ENCODE measurements at places on chromosomes 3 and 15. TPM values are rescaled to one million over a fixed set of nuclear protein-coding genes. Genes with fewer than 3 reads are reported as not detected.

GRCh38 chr3:159829539-159830227, 159.0 kb upstream of the IL12A start:
- DNase-seq, result no peak

- no peak for DNase-seq
These were observed 11.9 kb upstream of the ARHGEF3 start for GRCh38 chr3:56813653-56813960.

DNA sequence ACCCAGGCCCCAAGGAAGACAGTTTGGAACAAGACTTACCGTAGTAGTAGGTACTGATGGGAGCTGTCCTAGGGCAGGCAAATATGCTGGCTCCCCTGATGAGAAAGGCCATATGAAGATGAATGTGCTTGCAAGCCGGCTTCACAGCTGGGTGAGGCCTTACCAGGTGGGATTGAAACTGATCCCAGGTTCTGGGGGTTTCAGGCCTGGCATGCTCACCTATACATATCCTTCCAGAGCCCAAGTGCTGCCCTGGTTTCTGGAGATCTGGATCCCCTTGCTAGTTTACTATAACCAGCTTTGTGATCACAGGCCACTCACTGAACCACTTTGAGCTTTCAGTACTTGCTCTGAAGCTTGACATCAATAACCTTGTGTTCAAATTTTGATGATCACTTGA, 274.3 kb downstream of the EPHB1 start:
- no peak for DNase-seq

DNA sequence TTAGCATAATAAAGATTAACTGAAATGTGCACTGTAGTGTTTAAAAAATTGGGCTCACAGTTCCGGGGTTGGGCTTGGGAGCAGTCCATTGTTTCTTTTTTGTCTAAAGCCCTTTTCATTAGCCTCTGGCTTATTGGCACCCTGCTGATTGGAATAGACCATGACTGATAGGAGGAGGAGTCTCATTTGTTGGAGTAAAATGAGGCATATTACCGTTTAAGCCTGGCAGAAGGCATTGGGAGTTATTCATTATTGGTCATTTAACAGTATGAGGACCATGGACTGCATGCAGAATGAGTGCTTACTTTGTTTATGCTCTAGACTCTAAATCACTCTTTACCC, 139.0 kb upstream of the CGNL1 start:
- DNase-seq, result no peak

DNA sequence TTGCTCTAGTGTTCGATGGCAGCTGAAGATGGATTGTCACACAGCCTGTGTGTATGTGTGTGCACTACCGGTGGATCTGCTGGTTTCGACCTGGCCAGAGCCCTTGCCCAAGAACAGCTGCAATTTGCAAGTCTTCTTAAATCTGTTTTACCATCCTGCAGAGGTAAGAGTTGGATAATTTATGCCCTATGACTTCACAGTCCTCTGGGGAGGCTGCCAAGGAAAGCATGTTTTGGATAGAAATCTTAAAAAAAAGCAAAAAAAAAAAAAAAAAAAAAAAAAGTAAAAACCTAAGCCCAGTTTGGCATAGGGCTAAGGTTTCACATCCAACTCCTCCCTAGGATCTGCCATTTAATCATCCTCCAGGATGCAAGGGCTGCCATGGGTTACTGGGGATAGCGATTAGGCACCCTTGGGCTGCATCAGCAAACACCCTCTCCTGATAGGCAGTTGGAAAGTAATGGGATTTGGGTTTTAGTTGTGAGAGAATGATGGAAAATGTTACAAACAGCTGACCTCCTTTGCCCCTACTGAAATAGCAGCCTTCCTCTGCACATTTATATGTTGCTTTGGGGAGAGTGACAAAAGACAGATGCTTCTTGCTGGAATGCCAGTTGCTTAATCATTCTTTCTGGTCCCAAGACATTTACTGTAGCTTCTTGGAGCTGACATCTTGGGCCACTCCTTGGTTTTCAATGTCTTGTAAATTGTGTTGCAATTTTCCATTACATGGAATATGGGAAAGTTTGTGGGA, 35.4 kb downstream of the CD200R1L start:
- DNase-seq, result no peak

- DNase-seq, result no peak
These were observed 191.6 kb upstream of the MEIS2 start for GRCh38 chr15:37291920-37292319.

DNA sequence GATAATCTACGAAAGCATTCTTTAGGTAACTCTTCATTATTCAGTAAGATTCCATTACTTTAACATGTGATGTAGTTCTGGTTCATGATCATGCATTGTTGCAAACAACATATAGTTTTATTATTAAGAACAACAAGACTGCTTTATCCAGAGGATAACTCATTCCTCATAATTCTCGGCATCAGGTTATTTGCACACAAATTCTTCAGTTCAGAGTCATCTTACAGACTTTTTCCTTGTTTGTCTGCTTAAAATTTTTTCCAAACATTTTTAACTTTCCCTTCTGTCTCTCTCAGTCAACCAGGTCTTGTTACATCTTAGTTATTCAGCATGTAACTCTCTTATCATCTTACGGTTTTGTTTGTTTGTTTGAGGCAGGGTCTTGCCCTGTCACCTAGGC, 60.1 kb downstream of the VGLL3 start:
- no peak for DNase-seq

GRCh38 chr3:172546628-172547214, 23.5 kb upstream of the TNFSF10 start:
- no peak for DNase-seq

DNA sequence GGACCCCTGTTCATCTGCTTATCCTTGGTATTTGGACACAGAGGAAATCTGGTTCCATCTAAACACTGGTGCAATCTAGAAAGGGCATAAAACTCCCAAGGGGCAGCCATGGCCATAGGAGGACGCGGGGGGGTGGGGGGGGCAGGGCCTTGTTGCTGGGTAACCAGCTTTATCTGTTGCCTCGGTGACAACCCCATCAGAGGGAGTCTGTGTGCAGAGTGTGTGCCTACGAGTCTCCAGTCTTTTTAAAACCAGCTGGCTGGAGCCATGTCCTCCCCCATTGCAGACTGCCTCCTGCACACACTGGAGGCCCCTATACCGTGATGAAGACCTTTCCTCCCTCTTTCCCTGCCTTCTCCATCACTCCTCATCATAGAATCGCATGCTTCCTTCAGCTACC, 26.4 kb upstream of the CORO2B start:
- DNase-seq, result no peak

DNA sequence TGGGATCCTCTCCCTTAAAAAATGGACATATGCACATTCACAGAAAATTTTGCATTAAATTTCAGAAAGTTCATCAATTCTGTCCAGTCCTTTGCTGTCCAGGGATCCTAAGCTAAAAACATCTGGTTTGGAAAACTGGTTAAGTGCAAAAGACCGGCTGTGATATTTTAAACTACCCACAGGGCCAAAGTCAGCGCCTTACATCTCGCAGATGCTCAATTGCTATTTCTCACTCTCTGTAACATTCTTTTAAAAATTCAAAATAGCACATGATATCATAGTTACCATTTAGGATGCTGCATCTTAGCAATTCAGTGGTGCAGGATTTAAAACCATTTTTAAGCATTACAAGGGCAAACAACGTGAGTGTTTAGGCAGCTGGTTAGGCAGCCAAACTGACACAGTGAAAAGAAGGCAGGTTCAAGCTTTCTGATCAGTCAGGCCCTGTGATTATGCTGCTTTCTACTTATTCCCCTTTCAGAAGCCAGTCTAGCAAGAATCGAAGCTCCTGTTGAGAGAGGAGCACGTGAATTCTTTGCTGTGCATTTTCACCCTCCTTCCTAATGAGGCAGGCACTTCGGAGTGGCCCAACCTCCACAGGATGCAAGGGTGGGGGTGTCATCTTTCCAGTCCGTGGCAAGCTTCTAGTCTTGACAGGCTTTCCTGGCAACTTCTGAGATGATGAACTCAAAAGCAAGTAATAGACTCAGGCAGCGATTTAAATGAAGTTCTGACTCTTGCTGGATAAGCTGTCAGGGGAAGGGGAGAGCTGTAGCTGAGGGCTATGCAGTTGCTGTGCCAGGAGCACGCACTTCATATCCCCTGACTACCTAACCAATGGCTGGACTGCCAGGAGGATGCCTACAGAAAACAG, 8.8 kb downstream of the PRICKLE2 start:
- DNase-seq, result peak; percentile 32

DNA sequence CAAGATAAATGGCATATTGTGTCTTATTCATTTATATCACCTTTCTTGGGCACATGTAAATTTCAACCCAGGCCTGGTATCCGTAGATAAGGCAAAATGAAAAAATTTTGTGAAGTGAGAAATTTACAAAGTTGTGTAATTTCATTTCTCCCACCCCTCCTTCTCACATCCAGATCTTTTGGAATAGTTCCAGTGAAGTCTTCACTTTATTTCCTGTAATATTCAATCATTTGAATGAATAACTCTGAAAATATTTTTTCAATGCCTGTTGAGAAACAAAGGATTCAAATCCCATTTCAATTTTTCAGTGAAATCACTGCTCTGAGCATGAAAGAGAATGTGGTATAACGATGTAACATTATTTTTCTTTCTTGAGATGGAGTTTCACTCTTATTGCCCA, 53.4 kb downstream of the BTLA start:
- no peak for DNase-seq

DNA sequence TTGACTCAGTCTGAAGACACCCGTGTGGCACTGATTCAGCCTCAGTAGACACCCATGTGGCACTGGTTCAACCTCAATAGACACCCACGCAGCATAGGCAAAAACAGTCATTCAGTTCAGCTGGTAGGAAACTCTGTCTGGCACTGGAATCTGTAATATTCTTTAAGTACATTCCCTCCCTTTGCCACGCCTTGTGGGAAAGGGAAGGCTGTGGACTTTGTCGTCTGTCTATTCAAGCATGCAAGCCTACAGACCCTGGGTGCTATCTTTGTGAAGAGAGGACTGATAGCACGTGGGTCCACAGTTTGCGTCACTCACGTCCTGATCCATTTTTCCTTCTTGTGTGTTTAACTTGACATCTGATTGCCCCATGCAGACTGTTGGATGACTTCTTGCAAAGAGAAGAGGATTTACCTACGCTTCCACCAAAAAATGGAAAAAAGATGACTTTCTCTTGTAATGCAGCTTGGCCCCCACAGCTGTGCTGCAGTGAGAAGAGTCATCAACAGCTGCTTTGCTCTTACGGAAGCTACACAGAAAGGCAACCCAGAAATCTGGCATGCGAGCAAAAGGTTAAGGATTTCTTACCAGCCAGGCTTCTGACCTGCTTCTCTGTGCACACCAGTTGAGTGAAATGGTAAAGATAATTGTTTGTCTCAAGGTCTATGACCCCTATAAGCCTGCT, 278.1 kb downstream of the ULK4 start:
- no peak for DNase-seq

DNA sequence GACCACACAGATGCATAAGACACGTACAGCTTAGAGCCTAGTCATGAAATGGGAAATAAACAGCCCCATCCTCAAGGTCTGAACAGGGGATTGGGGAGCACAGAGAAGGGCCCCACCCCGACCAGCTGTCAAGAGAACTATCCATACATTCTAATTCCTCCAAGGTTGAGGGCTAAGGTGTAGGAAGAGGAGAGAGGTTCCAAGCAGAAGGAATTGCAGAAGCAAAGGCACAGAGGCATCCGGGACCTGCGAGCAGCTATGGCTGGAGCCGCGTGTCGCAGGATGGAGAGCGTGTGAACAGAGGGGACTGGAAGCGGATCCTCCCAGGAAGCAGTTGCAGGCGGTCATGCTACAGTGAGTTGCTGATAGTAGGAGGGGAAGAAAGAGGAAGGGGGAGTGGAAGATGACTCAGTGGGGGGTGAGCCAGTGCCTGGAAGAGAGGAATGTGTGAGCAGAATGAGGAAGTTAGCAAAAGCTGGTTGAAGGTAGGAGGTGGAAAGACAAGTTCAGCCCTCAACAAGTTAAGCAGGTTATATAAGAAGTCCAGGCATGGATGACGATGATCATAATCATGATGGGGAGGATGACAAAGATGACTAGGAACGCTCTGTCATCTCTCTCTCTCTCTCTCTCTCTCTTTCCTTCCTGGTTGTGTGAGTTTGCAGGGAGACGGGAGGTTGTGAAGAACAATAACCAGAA, 89.7 kb downstream of the LIPC start:
- peak; percentile 61 for DNase-seq

- no peak for DNase-seq
These were observed 5.7 kb upstream of the ARL14 start for GRCh38 chr3:160671231-160671630.

GRCh38 chr15:91704343-91704742, 149.2 kb upstream of the SLCO3A1 start:
- no peak for DNase-seq

- no peak for DNase-seq
These were observed 41.5 kb downstream of the PLSCR4 start for GRCh38 chr3:146209371-146209770.

SENP8 gene
- 4.9 TPM for total RNA-seq

SLC12A8 gene
- total RNA-seq, result 9.1 TPM

BFSP2 gene
- total RNA-seq, result not detected

OR5AC2 gene
- not detected for total RNA-seq

CYP1A2 gene
- not detected for total RNA-seq

NFKBIZ gene
- total RNA-seq, result 11.1 TPM

IMPG2 gene
- 0.02 TPM for total RNA-seq

PDIA3 gene
- 524 TPM for total RNA-seq

CLDND1 gene
- total RNA-seq, result 83.0 TPM

LRTM1 gene
- not detected for total RNA-seq

HHLA2 gene
- not detected for total RNA-seq

RAB6B gene
- total RNA-seq, result 12.3 TPM

Data from H9 (cell line).